ENCODE measurements at places on chromosomes 5 and 9. TPM values are rescaled to one million over a fixed set of nuclear protein-coding genes. Genes with fewer than 3 reads are reported as not detected.

Gene BARHL1
- not detected for total RNA-seq

Gene ISL1
- not detected for total RNA-seq

Gene SNAPC4
- total RNA-seq = 4.5 TPM

Gene ANKDD1B
- 1.3 TPM for total RNA-seq

Gene ORM1
- not detected for total RNA-seq
